ENCODE measurements at places on chromosomes 12 and 14. TPM values are rescaled to one million over a fixed set of nuclear protein-coding genes. Genes with fewer than 3 reads are reported as not detected.

GRCh38 chr12:100267603-100268281, 765 bp downstream of the SCYL2 start:
- DNase-seq, result no peak

DNA sequence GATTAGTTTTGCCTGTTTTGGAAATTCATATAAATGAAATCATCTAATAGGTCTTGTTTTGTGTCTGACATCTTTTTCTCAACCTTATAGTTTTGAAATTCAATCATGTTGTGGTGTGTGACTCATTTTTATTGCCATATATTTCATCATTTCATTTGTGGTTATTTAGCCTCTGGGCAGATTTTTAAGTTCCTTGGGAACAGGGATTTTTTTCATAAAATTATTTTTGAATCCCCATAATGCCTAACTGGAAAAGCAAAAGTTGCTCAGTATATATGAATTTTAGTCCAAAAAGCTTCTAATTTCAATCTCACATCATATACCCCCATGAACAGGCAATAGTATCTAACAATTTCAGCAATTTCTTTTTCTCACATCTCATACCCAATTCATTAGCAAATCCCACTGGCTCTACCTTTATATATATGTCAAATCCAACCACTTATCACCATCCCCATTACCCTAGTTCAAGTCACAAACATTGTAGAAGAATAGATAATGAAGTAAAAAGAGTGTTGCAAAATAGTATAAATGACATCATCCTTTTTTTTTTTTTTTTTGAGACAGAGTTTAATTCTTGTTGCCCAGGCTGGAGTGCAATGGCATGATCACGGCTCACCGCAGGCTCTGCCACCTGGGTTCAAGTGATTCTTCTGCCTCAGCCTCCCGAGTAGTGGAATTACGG, 2.6 kb upstream of the OR6J1 start:
- no peak for DNase-seq

GRCh38 chr12:45200491-45201043, 15.3 kb upstream of the ANO6 start:
- DNase-seq, result no peak

Gene CDK17
- 46.2 TPM for total RNA-seq

Gene NAP1L1
- total RNA-seq, result 435 TPM

GRCh38 chr12:50986966-50987737, 34.8 kb downstream of the HIGD1C start:
- DNase-seq, result no peak

DNA sequence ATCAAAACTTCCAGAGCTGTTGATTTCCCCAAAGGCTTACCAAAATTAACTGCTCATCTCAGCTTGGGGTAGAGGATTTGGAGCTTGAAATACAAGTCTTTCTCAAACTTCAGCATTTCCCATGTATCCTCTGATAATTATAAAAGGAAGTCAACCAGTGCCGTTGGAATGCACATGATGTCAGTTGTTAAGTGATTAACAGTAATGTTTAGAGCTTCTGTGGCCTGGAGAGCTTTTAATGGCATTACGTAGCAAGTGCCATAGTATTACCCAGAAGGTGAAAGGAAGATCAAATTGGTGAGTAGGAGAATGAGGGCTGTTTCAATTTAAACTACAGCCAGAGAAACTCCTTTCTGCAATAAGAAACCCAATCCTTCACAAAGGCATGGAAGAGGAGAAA, 62.5 kb upstream of the PTPRR start:
- DNase-seq, result no peak

DNA sequence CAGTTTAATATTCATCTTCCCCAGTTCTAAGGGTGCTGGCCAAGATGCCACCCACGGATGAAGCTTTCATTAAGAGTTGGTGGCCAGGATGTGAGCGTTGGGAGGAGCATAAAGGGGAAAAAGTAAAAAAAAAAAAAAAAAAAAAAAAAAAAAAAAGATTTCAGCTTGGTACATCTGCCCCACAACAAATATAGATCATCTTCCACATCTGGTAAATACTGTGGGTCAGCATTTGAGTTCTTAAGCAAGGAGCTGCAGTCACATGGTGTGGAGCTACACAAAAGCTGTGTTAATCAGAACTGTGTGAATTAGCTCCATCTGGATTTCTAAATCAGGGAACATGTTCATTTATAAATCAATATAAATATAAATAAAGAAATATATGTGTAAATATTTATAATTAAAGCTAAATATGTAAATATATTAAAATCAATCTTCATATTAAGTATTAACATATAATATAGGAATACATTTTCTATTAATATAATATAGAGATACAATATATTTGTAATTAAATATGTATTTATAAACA, 262.3 kb downstream of the NUAK1 start:
- DNase-seq, result no peak

GRCh38 chr12:90854136-90854689, 100.8 kb downstream of the CCER1 start:
- no peak for DNase-seq

DNA sequence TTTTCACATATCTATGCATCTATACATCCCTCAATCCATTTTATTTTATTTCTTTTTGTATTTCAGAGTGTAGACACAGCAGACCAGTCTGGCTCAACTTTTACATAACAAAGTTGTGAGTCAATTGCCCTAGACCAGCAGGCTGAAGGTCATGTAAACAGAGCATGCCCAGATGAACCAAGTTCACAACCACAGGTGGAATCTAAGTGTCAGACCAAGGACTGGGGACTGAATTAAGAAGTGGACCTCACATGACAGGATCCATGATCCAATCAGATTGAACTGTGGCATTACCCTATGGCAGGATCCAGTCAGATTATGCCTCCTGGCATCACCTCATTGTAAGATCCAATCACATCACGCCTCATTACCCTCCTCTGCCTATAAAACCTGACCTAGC, 455.8 kb downstream of the SOX5 start:
- DNase-seq, result no peak

Gene TMEM119
- 13.0 TPM for total RNA-seq

DNA sequence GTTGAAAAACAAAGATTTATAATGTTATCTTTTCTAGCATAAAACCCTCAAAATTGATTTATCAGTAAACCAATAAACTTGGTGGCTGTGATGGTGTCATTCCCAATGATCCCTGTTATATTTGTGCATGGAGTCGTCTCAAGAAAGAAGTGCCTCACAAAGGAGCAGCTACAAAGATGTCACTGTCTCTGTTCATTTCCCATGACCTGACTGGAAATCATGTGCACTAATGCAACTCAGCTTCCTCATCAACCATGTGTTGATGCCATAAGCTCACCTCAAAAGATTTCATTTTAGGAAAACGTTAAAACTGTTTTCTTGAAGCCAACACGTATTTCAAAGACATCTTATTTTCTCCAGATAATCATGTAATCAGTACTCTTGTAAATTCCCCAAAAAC, 28.8 kb downstream of the CLEC1A start:
- DNase-seq, result no peak

DNA sequence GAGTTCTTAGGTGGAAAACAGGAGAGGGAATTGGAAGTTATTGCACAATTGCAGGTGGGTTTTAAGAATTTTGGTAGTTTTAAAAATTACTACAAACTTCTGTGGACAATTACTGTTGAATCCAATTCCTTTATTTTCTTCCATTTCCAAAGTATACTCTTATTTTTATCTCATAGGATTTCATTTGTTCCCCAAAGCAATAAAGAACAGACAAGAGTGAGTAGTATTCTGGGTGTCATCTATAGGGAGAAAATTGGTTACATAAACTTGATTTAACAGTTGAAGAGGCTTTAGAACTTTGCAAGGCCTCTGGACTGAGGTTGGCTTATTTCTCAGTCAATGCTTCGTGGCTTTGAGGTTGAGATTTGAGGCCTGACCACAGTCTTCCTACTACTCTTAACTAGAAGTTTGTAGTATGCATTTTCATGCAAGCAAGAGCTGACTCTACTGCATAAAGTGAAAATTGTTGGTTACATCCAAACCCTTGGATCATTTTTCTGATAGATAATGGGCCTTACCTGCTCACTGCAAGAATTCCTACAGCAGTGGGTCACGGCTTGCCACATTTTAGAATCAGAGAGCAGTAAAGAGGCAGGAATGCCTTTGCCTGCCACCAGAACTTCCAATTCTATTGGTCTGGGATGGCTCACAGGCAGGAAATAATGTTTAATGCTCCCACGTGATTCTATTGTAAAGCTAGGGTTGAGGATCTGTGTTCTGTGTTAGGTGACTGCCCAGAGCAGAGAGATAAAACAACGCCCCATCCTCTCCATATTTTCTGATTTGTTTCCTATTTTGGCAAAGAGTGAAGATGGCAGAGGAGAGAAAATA, 270.5 kb downstream of the TTC6 start:
- DNase-seq, result no peak

DNA sequence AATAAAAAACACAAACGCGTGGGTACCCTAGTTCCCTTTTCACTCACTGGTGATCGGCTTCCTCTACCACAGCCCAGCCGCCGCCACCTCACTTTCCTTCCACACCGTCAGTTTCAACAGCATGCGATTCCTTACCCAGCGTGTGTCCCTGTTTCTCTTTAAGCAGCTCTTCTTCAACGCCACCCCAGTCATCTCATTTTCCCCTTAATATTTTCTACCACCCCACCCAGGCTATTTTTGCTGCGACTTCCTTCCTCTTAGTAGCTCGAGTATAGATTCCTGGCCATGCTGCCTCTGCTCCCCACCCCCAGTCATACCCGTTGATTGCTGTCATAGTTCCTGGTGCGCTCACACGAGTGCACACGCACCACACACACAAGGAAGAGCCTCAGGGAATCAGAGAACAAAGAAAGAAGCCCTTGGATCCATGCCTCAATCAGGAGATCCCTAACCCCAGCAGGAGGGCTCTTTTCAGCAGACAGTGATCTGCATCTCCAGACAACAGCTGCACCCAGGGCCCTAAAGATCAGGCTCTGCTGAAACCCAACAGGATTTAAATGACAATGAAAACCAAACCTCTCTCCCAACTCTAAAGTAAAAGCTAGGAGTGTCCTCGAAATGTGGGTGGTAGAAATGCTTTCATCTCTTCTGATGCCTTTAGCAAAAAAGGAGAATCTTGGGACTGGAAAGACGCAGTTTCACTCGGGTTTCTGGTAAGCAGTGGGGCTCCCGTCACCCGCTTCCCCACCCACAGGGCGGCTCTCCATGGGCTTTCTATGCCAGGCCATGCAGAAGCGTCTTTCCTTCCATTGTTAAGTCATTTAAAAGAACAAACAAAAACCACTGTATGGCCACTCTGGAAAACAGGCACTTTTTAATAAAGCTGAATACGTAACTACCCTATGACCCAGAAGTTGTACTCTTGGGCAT, 23.8 kb downstream of the VPS37B start:
- no peak for DNase-seq

GRCh38 chr14:64463195-64463594, 2.1 kb upstream of the AKAP5 start:
- DNase-seq, result no peak

Gene DHRS4L2
- 18.9 TPM for total RNA-seq

DNA sequence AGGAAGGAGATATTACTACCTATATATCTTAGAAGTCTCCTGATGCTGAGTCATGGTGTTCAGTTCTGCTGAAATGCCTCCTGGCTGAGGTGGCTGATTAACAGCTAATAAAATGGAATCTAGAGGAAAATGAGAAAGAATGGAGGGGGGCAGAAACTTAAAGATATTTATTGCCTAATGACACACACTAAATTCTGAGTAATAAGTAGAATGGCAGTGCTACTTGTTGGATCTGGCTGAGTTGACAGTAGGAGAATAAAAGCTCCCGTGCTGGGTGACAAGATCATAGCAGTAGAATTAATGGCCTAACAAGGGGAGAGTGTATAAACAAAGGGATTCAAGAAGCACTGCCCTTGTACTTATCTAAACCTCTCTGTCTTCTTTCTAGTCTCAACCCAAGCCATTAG, 137.5 kb downstream of the CNTN1 start:
- no peak for DNase-seq

Gene RTL1
- not detected for total RNA-seq

DNA sequence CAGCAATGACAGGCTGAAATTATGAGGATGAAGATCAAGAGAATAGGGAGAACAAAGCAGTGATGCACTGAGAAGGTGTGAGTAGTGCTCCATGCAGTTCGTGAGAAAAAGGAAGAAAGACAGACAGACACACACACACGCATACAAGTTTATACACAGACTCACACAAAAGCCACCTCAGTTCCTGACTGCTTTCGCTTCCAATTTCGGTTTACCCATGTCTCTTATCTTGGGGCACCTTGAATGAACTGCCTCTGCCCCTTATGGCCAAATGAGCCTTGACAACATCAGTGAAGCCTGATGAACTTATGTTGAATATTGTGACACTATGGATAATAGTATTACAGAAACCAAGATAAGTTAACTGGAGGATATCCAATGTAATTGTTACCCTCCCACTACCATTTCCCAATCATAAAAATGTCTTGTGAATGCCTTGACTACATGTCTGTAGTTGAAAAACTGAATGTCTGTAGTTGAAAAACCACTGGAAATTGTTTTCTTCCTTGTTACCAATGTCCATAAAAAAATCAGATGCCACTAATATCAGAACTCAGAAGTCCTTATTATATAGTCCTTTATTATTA, 380.4 kb upstream of the DDHD1 start:
- no peak for DNase-seq

GRCh38 chr12:59708484-59708883, 112.7 kb downstream of the SLC16A7 start:
- DNase-seq, result no peak

- no peak for DNase-seq
Measured at GRCh38 chr14:52902971-52903619, 47.8 kb downstream of the FERMT2 start.

- DNase-seq, result no peak
Measured at GRCh38 chr12:42916143-42916542, 326.6 kb upstream of the PRICKLE1 start.

DNA sequence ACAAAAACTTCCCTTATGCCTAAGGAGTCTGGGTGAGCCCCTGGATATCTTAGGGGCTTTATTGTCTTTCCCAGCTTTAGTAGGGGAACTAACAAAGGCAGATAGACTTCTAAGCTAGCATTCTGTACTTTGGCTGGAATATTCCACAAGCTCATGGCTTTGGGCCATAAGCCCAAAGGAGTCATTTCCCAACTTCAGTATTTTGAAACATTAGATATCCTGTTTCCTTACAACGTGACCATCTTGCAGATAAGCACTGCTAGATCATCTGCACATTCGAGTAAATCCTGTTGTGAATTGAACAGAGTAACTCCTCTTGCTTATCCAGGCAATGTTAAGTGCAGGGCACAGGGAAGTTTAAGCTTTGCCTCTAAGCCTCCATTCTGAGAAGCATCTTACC, 70.6 kb upstream of the ACTN1 start:
- no peak for DNase-seq
